ENCODE measurements at places on chromosomes 3 and 15.

DNA sequence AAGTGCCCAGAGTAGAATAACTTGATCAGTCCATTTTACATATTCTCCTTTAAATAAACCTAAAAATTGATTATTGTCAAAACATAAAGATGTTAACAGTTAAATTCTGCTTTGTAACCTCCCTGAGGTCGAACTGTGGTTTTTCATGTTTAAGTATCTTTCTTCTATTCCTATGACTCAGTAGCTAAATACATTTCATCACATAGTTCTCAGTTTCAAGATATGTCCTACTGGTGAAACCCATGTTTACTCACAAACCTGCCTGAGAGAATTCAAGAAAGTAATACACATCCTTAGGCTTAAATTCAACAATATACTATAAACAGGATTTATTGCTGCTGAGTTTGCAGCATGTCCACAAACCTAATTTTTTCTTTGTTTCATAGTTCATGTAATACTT, 692.9 kb downstream of the ZPLD1 start:
- DNase-seq: no peak

- no peak for DNase-seq
Measured at GRCh38 chr3:190617185-190617584, 103.3 kb downstream of the IL1RAP start.

DNA sequence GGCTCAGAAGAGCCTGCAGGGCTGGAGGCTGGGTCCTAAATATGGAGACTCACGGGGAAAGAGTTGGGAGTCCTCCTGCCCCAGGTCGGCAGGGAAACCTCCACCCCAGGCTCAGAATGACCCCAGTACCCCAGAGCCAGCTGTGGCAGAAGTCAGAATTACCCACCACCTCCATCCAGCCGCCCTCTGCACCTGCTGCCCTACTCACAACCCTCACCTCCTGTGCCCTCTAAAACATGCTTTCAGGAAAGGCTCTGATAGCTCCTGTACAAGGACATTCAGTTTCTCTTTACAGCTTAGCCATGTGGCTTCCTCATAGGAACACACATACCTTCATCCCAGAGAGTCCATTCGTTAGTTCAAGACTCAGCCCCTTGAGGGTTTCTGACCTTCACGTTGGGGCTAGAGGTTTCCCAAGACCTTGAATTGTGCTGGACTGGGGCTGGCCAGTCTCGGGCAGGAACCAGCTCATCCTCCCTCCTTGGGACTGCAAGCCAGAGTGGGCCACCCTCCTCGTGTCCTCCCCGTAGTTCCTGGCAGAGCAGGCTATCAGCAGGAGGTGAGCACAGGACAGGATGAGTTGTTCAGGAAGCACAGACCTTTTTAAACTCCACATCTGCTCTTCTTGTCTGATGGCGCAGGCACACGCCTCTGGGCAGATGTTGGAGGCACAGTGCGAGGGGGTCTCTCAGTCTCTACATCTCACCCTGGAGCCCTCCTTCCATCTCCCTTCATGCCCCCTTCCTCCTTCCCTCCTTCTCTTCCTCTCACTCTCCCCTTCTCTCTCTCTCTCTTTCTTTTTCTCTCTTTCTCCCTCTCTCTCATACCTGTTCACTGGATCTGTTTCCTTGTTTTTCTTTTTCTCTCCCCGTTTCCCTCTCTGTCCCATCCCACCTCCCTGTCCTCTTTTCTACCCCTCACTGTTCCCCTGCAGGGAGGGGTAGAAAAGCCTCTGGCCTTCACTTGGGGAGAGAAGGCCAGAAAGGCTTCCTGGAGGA, 55.9 kb upstream of the NR2C2 start:
- no peak for DNase-seq

DNA sequence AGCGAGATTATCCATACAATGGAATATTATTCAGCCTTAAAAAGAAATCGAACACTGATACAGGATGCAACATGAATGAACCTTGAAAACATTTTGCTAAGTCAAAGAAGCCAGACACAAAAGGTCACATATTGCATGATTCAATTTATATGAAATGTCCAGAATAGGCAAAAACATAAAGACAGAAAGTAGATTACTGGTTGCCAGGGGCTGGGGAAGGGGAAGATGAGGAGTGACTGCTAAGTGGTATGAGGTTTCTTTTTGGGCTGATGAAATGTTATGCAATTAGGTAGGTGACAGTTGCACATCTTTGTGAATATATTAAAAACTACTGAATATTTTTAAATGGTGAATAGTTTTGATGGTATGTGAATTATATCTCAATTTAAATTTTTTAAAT, 38.3 kb downstream of the LRRFIP2 start:
- DNase-seq: no peak

DNA sequence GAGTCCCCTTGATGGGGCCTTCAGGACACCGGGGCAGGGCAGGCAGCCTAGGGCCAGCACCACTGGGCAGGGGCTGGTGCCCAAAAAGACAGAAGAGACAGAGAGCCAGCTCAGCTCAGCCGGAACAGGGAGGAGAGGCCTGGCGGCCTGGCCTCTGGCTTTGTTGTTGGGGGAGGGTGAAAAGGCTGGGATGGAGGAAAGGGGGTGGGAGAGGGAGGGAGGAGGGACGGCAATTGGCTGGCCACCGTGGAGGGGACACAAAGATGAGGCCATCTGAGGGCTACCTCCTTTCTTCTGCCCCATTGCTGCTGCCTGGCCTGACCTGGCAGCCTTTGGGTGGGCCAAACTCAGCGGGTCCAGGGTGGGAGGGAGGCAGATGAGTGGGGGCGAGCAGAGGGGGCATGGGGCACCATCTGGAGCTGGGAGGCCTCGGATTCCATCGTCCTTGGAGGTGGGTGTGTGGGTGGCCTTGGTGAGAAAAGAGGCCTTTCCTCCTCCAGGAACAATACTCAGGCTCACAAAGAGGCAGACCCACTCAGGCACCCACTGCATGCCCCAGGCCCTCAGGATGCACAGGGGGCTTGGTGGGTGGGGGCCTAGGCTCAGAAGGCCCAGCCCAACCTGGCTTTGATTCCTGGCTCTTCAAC, 9.3 kb downstream of the EFCC1 start:
- DNase-seq: no peak

- DNase-seq: no peak
Measured at GRCh38 chr3:181329024-181329423, 339.5 kb upstream of the DNAJC19 start.

DNA sequence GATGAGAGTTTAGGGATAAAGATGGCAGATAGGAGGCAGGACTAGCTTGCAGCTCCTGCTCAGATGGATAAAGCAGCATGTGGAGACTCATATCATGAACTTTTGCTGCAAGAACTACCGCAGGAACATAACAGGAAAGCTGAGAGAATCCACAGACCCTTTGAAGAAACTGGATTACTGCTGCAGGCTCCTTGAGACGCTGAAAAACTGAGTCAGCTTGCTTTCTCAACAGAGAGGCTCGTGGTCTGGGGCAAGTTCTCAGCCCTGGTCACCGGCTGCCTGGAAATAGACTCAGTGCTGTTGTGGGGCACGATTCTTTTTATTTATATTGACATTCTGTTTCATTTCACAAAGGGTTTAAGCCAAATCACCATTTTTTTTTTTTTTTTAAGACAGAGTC, 28.8 kb upstream of the TRIM59 start:
- peak; percentile 67 for DNase-seq

GRCh38 chr3:161766331-161766730, 269.7 kb downstream of the OTOL1 start:
- DNase-seq: no peak

DNA sequence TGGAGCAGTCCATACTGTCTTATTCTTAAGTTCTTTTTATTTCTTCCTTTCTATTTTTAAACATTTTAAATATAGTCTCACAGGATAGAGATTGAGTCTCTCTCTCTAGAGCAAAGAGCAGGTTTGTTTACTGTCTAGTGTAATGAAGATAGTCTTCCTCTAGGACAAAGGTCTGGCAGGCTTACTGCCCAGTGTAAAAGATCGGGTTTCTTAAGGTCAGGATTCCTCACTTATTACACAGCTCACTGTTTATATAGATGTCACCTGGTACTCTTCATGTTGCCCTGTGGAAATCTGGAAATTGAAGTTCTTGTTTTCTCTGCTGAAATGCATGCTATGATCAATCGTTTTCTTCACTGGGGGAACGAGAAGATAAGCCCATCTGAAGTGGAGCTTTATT, 76.0 kb downstream of the ZBBX start:
- no peak for DNase-seq

DNA sequence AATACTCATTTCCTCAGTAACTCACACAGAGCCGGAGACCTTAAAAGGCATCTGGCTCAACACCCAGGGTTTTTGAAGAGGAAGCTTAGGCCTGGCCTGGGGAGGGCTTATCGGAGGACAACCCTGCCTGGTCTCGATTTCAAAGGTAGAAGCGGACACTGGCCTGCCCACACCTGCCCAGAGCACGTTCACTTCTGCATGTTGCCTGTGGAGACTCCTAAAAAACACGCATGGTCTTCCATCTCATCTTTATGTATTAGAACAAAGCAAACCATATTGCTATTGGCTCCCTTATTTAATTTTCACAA, 55.5 kb upstream of the FURIN start:
- no peak for DNase-seq

GRCh38 chr3:40387001-40387894, at the start of gene ENTPD3:
ENTPD3 (plus strand) TSS chr3:40387184; CDS start chr3:40388058, 874 bp downstream.
- no peak for DNase-seq

DNA sequence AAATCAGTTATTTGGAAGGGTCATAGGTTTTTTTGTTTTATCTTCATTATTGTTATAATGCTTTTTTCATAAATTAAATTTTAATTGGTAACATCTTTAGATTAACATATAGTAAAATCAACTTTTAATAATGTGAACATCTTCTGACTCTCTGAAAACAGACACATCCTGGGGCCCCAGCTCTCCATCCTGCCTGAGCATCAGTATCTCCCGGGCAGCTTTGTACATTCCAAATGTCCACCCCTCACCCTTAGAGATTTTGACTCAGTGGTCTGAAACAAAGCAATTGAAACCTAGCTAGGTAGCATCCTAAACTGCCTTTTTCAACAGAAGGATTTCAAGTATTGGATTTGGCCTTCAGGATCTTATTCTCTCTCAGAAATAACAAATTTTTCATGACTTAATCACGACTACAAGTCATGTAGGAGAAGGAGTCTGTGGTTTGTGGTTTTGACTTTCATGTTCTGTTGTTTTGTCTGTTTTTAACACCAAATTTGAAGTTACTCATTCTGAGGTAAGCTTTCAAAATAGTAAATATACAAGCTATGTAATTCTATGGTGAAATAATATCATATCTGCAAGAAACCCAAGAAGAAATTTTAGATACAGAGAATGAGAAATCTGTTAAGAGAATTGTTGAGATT, 147.3 kb upstream of the UBE2E2 start:
- peak; percentile 73 for DNase-seq

DNA sequence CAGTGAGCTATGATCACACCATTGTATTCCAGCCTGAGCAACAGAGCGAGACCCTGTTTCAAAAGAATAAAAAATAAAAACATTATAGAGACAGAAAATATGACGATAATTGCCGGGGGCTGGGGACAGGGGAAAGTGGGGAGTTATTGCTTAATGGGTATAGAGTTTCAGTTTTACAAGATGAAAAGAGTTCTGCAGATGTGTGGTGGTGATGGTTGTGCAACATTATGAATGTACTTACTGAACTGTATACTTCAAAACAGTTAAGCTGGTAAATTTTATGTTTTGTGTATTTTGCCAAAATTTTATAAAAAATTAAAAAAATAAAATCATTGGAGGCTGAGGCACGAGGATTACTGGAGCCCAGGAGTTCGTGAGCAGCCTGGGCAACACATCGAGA, 24.8 kb upstream of the ZNF774 start:
- DNase-seq: no peak

DNA sequence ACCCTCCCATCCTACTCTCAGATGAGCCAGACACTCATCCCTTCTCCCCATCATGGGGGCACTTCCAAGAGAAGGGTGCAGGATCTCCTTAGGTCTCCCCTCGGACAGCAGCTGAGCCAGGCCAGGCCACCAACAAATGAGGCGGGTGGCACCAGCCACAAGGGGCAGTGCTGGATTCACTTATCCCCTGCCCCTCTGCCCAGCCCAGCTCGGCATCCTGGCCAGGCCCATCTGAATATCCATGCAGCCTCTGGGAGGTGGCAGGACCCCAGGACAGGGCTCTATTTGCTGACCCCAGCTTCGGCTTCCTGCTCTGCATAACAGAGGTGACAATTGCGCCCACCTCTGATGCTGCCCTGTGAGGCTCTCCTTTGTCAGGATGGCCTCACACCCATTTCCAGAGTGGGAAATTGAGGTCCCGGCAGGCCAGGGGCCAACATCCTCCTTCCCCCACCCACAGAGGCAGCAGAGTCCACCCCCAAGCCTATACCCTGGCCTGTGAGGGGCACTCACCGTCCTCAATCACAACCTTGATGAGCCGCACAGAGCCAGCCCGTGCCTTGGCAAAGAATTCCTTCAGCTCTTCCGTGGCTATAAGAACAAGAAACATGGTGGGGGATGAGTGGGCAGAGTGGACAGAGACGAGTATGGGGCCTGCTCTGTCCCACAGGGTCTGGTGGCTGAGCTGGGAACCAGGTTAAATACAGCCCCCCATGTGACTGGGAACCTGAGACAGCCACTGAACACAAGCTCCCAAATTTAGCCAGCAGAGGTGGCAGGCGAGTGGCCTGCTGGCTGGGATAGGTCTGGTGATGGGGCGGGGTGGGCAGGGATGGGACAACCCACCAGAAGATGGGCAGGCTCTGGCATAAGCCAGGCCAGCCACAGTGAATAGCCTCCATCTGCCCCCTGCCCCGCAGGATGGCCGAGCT, 4.2 kb downstream of the TWF2 start:
- no peak for DNase-seq

DNA sequence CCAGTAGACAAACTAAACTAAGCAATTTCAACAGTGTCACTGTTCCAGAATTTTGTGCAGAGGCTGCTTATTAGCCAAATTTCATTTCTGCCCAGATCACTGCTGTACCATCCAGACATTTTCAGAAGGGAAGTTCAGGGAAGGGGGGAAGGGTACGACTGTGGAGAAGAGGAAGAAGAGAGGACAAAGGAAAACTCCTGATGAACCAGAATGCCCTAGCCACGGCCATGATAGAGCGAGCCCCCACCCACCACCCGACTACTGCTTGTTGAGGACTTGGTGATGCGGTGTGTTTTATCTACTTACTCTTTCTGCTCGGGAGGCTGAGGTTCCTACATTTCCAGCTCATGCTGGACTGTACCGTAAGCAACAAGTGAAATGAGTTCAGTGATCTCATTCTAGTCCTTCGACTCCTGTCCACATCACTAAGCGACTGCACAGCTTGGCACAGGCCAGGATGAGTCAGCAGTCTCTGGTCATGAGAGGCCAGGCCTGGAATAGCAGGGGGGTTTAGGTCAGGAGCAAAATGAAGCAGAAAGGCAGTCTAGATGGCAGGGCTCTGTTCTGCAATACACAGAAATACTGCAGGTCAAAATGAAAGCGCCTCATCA, 330.8 kb downstream of the TIGIT start:
- DNase-seq: peak; percentile 88

- DNase-seq: no peak
Measured at GRCh38 chr3:40057077-40057476, 247.7 kb downstream of the MYRIP start.

DNA sequence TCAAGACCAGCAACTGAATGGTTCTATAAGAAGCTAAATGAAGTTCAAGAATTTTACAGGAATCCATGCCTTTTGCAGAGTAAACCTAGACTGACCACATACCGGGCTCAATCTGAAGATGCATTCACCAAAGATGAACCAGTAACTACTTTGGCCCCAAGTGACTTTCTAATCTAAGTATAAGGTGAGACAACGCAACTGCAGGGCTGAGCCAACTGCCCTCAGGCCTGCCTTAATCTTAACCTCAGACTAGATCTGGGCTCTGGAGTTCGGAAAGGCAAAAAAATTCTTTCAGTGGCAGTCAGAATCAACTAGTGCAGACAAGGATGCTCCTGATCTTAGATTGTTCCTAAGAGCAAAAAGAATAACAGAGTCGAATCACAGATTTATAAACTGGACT, 48.3 kb downstream of the EXD1 start:
- DNase-seq: no peak
